ENCODE measurements at places on chromosomes 1 and 21.

- H3K27ac ChIP-seq = no peak overlapping the region
- H3K4me1 ChIP-seq = no peaks in the 10 kb centered on the region
- no peak for DNase-seq
- H3K36me3 ChIP-seq = no peaks in the 10 kb centered on the region
- no peak overlapping the region for H3K4me3 ChIP-seq
Observed at GRCh38 chr21:26958788-26959187, 8.1 kb downstream of the ADAMTS5 start.

DNA sequence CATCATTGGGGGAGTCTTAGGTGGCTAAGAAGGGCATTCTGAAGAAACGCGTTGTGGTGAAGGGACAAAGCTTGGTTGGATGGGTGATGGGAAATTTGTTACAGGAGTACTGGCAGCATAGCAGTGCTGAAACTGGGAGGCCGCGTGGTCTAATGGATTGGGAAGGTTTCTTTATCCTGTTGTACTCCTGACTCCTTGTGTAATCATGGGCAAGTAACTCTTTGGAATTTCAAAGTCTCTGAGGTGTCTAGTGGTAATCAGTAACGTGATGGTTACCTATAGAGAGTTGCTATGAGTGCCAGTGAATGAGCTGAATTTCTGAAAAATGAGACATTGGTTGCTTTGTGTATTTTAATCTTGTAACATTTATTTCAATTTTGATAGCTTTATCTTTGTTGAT is 18.5 kb downstream of the DONSON start:
- H3K4me3 ChIP-seq = no peak overlapping the region
- no peak overlapping the region for H3K27ac ChIP-seq
- peaks cover 2% of the 10 kb centered on the region for H3K36me3 ChIP-seq
- peaks cover 18% of the 10 kb centered on the region for H3K4me1 ChIP-seq

- no peak for DNase-seq
- no peaks in the 10 kb centered on the region for H3K36me3 ChIP-seq
- H3K27me3 ChIP-seq = no peaks in the 10 kb centered on the region
Observed at GRCh38 chr1:194281376-194281775, 1095.0 kb upstream of the B3GALT2 start.

- H3K27ac ChIP-seq = no peak overlapping the region
- H3K4me3 ChIP-seq = no peak overlapping the region
- H3K36me3 ChIP-seq = no peaks in the 10 kb centered on the region
- DNase-seq = no peak
- H3K27me3 ChIP-seq = no peaks in the 10 kb centered on the region
Observed at GRCh38 chr1:86713477-86713876, 9.1 kb downstream of the SH3GLB1 start.

DNA sequence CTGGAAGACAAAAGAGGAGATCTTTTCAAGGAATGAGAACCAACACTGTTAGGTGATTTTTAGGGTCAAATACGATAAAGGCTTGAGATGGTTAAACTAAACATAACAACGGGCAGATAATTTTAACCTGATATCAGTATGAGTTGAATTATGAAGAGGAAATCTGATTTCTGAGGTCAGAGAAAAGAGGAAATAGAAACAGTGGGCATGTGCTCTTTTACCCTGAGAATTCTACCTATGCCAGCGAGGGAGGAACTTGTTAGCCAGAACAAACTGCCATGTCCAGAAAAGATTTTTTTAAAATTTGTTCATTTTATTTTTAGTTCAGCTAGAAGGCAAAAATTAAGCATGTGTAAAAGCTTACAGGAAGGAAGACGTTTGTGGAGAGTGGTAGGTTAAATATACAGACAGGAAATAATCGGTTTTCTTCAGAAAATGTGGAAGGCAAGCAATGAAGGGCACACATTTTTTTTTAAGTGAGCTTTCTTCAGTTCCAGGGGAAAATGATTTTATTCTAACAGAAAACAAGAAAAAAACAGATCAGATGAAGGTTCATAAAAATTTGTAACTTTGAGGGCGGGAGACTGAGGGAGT is 1745.3 kb downstream of the MRPL39 start:
- H3K4me1 ChIP-seq = peaks cover 34% of the 10 kb centered on the region
- H3K36me3 ChIP-seq = no peaks in the 10 kb centered on the region
- no peak for DNase-seq
- H3K27me3 ChIP-seq = no peaks in the 10 kb centered on the region

DNA sequence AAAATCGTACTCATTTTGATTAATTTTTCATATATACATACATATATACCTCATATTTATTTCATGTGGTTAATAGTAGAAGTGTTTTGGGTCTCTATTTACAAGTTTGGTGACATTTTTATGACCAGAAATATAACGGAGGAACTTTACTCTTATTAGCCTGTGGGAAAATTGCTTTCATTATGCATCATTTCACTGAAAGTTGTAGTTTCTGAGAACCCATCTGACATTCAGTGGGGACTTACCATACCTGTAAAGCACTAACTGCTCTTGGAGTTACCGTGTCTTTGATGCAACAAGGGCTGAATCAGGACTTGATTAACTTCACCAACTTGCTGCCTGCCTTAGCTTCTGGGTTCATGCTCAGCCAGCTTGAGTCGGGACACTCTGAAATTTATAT is 49.9 kb upstream of the ITPKB start:
- no peak overlapping the region for H3K27ac ChIP-seq
- H3K4me1 ChIP-seq = no peaks in the 10 kb centered on the region
- no peak overlapping the region for H3K4me3 ChIP-seq
- no peaks in the 10 kb centered on the region for H3K27me3 ChIP-seq
- no peaks in the 10 kb centered on the region for H3K36me3 ChIP-seq

DNA sequence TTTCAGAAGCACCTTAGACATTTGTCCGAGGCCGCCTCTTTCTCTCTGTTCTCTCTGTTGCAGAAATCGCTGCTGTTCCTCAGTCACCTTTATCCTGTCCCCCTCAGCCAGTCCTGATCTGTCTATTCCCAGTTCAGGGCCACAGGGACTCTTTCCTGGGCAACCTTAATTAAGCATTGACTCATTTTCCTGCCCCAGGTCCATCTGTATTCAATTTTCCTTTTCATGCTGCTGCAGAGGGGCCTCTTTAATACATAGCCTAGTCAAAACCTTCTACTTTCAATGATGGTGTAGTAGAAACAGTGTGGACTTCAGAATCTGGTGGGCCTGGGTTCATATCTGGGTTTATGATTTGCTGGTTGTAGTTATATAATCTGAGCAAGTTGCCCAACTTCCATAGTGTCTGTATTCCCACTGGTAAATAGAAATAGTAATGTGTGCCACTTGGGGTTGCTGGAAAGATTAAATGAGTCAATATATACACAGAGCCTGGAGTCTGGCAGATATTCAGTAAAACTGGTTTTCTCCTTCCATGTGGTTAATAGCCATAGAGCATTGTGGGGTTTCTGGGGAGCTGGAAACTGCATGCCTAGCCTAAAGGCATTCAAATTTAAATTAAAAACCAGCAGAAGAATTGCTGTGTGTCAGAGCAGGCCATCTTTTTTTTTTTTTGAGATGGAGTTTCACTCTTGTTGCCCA is 4.5 kb downstream of the TRAF5 start:
- peaks cover 90% of the 10 kb centered on the region for H3K4me1 ChIP-seq
- no peaks in the 10 kb centered on the region for H3K27me3 ChIP-seq
- no peak for DNase-seq
- H3K27ac ChIP-seq = peak overlapping the region; percentile 93
- H3K36me3 ChIP-seq = peaks cover 11% of the 10 kb centered on the region
- peak overlapping the region; percentile 98 for H3K4me3 ChIP-seq

DNA sequence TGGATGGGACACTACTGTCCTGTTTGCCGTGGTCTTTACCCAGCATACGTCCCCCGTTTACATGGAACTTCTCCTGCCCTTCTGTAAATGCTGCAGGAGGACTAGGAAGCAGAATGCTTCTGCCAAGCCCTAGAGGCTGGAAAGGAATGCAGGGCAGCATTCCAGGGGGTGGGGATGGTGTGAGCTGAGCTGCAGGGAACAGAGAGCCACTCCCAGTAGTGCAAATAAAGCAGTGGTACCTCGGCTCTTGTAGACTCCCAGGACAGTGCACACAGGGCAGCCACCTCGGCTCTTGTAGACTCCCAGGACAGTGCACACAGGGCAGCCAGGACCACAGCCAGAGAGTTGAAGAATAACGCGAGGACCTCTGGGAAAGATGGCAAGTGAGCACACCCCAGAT is 35.4 kb downstream of the PTPRU start:
- no peak overlapping the region for H3K4me3 ChIP-seq
- DNase-seq = no peak
- H3K4me1 ChIP-seq = no peaks in the 10 kb centered on the region
- H3K36me3 ChIP-seq = no peaks in the 10 kb centered on the region
- H3K27me3 ChIP-seq = peaks cover 42% of the 10 kb centered on the region

DNA sequence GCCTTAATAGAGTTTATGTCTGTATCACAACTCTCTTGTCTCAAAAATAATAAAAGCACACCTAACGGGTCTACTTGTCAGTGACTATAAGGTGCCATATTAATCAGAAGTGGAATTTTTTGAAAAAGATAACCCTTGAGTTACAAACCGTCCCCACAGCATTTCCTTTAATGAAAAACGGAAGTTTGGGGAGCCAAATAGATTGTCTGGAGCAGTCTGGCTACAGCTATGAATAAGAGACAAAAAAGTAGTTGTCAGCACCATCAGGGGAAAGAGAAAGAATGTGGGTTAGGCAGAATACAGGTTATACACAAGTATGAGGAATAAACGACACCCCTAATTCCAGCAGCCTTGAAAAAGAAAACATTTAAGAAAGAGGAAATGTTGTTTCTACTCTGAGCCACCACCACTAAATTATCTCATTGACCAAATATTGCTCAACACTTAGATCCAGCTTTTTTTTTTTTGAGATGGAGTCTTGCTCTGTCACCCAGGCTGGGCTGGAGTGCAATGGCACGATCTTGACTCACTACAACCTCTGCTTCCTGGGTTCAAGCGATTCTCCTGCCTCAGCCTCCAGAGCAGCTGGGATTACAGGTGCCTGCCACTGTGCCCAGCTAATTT is 29.4 kb upstream of the USP24 start:
- H3K36me3 ChIP-seq = no peaks in the 10 kb centered on the region
- no peak overlapping the region for H3K4me3 ChIP-seq
- no peaks in the 10 kb centered on the region for H3K4me1 ChIP-seq
- DNase-seq = no peak
- H3K27ac ChIP-seq = no peak overlapping the region

DNA sequence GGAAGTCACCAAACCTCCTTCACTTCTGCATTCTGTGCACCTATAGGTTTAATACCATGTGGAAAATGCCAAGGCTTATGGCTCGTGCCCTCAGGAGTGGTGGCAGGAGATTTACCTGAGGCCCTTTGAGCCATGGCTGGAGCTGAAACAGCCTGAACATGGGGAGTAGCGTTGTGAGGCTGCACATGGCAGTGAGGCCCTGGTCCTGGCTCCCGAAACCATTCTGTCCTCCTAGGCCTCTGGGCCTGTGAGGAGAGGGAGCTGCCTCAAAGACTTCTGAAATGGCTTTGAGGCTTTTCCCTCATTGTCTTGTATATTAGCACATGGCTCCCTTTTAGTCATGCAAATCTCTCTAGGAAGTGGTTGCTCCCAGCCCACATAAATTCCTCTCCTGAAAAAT is 20.6 kb downstream of the PTGFR start:
- H3K4me3 ChIP-seq = no peak overlapping the region
- no peak overlapping the region for H3K27ac ChIP-seq
- no peaks in the 10 kb centered on the region for H3K4me1 ChIP-seq
- H3K36me3 ChIP-seq = peaks cover 2% of the 10 kb centered on the region
- H3K27me3 ChIP-seq = peaks cover 15% of the 10 kb centered on the region

DNA sequence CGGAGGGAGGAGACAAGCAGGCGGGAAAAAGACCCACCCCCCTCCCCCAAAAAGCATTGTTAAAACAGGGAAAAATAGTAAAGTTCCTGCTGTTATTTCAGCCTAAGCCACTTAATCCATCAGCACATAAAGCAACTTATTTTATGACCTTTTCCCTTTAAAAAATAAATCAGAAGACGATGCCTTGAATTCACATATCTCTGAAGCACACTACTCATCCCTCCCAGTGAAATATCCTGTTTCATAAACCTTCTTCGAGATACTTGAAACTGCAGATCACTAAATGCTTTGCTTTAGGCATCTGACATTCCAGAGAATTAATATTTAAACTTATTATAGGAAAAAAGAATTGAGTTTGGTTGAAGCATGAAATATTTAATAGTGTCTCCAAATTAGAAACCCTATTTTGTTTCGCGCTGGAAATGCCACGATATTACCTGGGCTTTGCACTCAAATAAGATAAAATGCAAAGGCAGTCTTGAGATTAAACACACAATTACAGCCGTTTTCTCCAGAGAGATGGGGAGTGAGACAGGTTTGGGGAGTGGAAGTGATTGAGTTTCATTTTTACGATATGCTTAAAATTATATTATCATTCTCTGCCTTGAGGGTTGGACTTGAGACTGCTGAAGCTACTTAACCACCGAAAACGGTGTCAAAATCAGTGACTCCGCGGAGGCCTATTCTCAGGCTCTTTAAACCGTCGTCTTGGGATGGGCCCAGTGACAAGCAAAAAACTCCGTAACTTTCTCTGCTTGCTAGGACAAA is 9.3 kb downstream of the GLIS1 start:
- no peak overlapping the region for H3K4me3 ChIP-seq
- H3K36me3 ChIP-seq = no peaks in the 10 kb centered on the region
- H3K27me3 ChIP-seq = peaks cover 9% of the 10 kb centered on the region
- no peaks in the 10 kb centered on the region for H3K4me1 ChIP-seq
- H3K27ac ChIP-seq = no peak overlapping the region

DNA sequence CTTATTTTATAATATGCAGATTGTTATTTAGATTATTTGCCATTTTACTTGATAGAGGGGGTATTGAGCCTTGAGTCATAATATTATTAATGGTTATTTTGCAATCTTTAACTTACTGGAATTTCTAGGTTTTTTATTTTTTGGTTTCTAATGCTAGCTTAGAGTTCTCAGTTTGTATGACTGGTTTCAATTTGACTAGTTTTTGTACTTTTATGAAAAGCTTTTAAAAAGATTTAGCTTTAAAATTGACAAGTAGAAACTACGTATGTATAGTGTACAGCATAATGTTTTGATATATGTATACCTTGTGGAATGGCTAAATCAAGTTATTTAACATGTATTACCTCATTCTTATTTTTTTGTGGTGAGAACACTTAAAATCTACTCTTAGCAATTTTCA is 41.5 kb downstream of the CEP350 start:
- no peak overlapping the region for H3K27ac ChIP-seq
- no peak for DNase-seq
- no peak overlapping the region for H3K4me3 ChIP-seq
- peaks cover 7% of the 10 kb centered on the region for H3K36me3 ChIP-seq

GRCh38 chr1:33727310-33727709 is 136.6 kb upstream of the HMGB4 start:
- H3K27me3 ChIP-seq = peaks cover 14% of the 10 kb centered on the region
- H3K27ac ChIP-seq = no peak overlapping the region
- H3K4me1 ChIP-seq = no peaks in the 10 kb centered on the region
- H3K36me3 ChIP-seq = no peaks in the 10 kb centered on the region
- no peak for DNase-seq

Measured in naive thymus-derived CD8-positive, alpha-beta T cell (primary cell).